Spleen (tissue), 13 donors: ENCODE measurements at places on chromosomes 5 and 9. TPM values are rescaled to one million over a fixed set of nuclear protein-coding genes. Genes with fewer than 3 reads are reported as not detected.

DNA sequence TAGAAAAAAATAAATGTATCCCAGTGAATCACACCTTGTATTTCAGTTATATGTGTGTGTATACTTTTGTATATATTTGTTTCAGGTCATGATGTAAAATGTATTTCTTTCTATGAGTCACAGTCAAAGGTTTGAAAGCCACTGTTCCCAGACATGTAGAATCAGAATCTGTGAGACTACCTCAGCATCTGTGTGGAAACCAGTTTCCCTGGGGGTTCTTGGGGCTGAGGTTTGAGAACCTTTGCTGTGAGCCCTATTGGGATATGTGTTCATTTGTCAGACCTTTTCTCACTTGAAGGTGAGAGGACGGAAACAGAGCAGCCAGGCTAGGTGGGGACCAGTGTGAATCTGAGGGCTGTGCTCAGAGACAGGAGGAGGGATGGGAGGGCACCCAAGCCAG lies 78.7 kb upstream of the SAP30L start:
- no peak overlapping the region for H3K4me3 ChIP-seq
- H3K4me1 ChIP-seq = no peaks in the 10 kb centered on the region
- H3K27me3 ChIP-seq = no peaks in the 10 kb centered on the region
- H3K27ac ChIP-seq = no peak overlapping the region

DNA sequence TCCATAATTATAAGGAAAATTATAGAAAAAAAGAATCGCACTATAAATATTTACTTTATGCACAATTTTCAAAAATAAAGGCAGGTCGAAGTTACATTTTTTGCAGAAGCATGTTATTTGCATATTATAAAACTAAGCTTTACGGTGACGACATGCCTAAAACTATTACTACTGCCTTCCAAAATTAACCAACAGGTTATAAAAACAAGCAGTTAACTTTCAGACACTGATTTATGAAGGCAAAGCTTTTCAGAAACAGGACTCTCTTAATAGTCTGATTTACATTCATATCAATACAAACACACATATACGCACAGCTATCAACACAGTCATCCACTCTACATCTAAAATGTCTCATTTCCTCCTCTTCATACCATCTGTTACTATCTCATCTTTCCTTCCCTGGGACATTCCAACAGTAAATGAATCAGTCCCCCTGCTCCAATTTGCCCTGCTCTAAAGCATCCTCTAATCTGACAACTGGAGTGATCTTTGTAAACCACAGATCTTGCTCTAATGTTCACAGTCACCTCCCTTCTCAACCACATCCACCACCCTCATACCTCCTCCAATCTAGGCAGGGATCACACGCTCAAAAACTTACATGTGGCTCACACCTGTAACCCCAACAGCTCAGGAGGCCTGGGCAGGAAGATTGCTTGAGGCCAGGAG lies 21.6 kb downstream of the FBXW11 start:
- H3K27ac ChIP-seq = no peak overlapping the region
- no peaks in the 10 kb centered on the region for H3K36me3 ChIP-seq
- no peak overlapping the region for H3K4me3 ChIP-seq
- DNase-seq = no peak

DNA sequence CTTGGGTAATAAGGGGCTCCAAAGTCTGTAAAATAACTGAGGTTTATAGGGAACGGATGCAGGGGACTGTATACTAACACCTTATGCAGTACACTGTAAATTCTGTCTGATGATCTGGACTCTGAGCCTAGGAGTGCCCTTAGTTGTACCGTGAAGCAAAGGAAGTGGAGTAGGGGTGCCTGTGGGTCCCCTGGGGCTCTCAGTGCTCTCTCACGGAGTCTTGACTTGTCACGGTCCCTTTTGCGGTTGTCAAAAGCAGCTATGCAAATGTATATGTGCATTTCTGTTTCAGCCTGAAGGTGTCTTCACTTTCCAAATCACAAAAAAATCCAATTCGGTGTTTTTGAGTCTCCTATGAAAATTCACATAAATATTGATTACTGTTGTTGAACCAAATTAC lies 17.8 kb downstream of the DMRT1 start:
- no peak overlapping the region for H3K27ac ChIP-seq
- no peaks in the 10 kb centered on the region for H3K4me1 ChIP-seq
- no peaks in the 10 kb centered on the region for H3K27me3 ChIP-seq
- DNase-seq = no peak
- no peaks in the 10 kb centered on the region for H3K36me3 ChIP-seq

- H3K36me3 ChIP-seq = no peaks in the 10 kb centered on the region
- DNase-seq = no peak
- peaks cover 11% of the 10 kb centered on the region for H3K4me1 ChIP-seq
- H3K27me3 ChIP-seq = no peaks in the 10 kb centered on the region
- no peak overlapping the region for H3K27ac ChIP-seq
Measured at GRCh38 chr5:140168371-140168770, 6.6 kb upstream of the CYSTM1 start.

- H3K36me3 ChIP-seq = no peaks in the 10 kb centered on the region
- H3K27me3 ChIP-seq = no peaks in the 10 kb centered on the region
- no peak overlapping the region for H3K4me3 ChIP-seq
- DNase-seq = no peak
- H3K27ac ChIP-seq = no peak overlapping the region
- no peaks in the 10 kb centered on the region for H3K4me1 ChIP-seq
Measured at GRCh38 chr9:4145482-4145881, 154.4 kb downstream of the GLIS3 start.

GRCh38 chr5:88144219-88145001 lies 124.2 kb downstream of the TMEM161B start:
- peak overlapping the region; percentile 34 for H3K4me3 ChIP-seq
- H3K27me3 ChIP-seq = peaks cover 74% of the 10 kb centered on the region
- no peak for DNase-seq
- H3K4me1 ChIP-seq = peaks cover 27% of the 10 kb centered on the region

DNA sequence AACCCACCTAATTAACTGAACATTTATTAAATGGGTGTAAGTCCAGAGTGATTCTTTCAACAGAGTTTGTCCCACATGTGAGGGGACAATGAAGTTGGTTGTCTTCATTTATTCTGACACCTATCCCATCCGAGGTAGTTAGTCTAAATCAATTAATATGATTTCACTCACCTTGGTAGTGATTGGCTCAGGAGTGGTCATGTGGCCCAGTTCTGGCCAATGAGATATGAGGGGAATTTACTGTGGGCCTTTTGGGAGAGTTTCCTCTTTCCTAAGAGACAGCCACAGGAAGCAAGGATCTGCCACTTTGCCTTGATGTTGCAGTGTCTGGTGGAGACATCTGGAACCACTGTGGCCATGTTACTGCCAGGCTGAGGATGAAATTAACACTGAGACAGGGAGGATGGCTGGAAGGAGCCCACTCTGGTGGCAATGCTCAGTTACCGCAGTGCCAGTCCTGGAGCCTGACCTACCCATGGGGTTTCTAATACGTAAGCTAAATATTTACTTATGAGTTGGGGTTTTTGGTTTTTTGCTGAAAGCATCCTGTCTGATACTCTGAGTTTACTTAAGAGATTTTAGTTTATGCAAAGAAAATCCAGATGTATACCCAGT lies 118.6 kb downstream of the FGF18 start:
- no peak overlapping the region for H3K27ac ChIP-seq
- DNase-seq = no peak
- H3K4me1 ChIP-seq = no peaks in the 10 kb centered on the region
- no peaks in the 10 kb centered on the region for H3K36me3 ChIP-seq
- H3K27me3 ChIP-seq = peaks cover 30% of the 10 kb centered on the region

The KIF4B gene
- 0.06 TPM for total RNA-seq

The CNTFR gene
- total RNA-seq = 21.9 TPM
